ENCODE measurements at places on chromosomes 11 and 22. TPM values are rescaled to one million over a fixed set of nuclear protein-coding genes. Genes with fewer than 3 reads are reported as not detected.

- H3K27me3 ChIP-seq: peaks cover 32% of the 10 kb centered on the region
- no peak for DNase-seq
- H3K27ac ChIP-seq: no peak overlapping the region
- no peaks in the 10 kb centered on the region for H3K4me1 ChIP-seq
- no peak overlapping the region for H3K4me3 ChIP-seq
- H3K36me3 ChIP-seq: no peaks in the 10 kb centered on the region
These were observed 9.1 kb downstream of the SLN start for GRCh38 chr11:107702723-107703122.

- H3K4me3 ChIP-seq: no peak overlapping the region
- no peak for DNase-seq
- H3K4me1 ChIP-seq: no peaks in the 10 kb centered on the region
- no peaks in the 10 kb centered on the region for H3K27me3 ChIP-seq
- H3K27ac ChIP-seq: no peak overlapping the region
- H3K36me3 ChIP-seq: no peaks in the 10 kb centered on the region
These were observed 403.2 kb downstream of the NTM start for GRCh38 chr11:131773626-131774025.

- peaks cover 25% of the 10 kb centered on the region for H3K4me1 ChIP-seq
- peaks cover 47% of the 10 kb centered on the region for H3K27me3 ChIP-seq
- no peak overlapping the region for H3K4me3 ChIP-seq
- no peaks in the 10 kb centered on the region for H3K36me3 ChIP-seq
These were observed 6.8 kb upstream of the OR2AT4 start for GRCh38 chr11:75103380-75104026.

OR52A1 gene
- total RNA-seq: not detected

DNA sequence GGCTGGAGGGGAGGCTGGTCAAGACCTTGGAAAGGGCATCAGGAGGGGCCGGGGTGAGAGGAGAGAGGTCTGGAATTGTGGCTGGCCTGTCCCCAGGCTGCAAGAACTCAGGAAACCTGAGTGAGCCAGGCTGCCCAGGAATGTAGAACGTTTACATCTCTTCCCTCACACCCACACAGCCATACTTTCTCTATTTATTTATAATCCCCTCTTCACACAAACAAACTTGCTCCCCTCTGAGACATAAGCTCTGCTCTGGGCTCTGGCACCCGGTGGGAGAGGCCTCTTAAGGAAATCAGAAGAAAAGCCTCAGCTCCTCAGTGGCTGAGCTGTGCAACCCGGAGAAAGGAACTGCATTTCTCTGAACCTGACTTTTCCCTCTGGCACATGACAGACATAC is 5.5 kb downstream of the CHRDL2 start:
- H3K4me1 ChIP-seq: peaks cover 3% of the 10 kb centered on the region
- no peak overlapping the region for H3K27ac ChIP-seq
- no peaks in the 10 kb centered on the region for H3K36me3 ChIP-seq
- H3K4me3 ChIP-seq: no peak overlapping the region
- DNase-seq: no peak
- peaks cover 49% of the 10 kb centered on the region for H3K27me3 ChIP-seq

OLFML1 gene
- total RNA-seq: not detected

STIM1 gene
- 104 TPM for total RNA-seq

DNA sequence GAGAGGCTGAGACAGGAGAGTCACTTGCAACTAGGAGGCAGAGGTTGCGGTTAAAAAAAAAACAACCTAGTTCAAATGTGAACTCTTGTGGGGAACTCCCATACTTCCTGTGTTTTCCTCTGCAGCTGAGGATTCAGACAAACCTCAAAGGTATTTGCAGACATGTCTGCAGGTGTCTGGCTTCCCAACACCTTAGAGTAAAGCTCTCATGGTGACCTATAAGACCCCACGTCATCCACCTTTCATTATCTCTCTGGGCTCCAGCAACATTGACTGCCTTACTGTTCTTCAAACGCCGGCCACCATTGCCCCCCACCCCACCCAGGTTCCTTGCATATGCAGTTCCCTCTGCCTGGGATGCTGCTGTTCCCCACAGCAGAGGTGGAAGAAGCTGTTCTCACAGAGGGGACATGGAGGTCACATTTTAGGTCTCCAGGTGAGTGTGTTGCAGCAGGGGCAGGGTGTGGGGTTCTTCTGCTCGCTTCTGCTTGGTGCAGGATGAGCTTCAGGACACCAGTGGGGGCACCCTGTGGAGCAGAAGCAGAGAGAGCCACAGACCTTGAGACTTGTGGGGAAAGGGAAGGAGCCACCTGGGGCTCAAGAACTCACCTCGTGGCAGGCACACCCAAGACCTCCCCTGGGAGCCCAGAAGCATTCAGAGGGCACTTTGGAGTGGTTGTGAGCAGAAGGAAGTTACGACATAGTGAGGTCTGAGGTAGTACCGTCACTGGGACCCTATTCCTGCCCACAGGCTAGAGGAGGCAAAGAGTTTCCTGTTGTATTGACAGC is 203.2 kb downstream of the CSNK2A3 start:
- H3K27ac ChIP-seq: peak overlapping the region; percentile 36
- H3K27me3 ChIP-seq: no peaks in the 10 kb centered on the region
- H3K4me1 ChIP-seq: peaks cover 27% of the 10 kb centered on the region
- peaks cover 1% of the 10 kb centered on the region for H3K36me3 ChIP-seq
- peak; percentile 51 for DNase-seq

GRCh38 chr22:39350757-39351688 is 1.2 kb downstream of the SYNGR1 start:
- H3K4me3 ChIP-seq: peak overlapping the region; percentile 72
- no peak for DNase-seq
- H3K27ac ChIP-seq: peak overlapping the region; percentile 81
- H3K27me3 ChIP-seq: peaks cover 31% of the 10 kb centered on the region
- no peaks in the 10 kb centered on the region for H3K36me3 ChIP-seq

TBX10 gene
- not detected for total RNA-seq

DNA sequence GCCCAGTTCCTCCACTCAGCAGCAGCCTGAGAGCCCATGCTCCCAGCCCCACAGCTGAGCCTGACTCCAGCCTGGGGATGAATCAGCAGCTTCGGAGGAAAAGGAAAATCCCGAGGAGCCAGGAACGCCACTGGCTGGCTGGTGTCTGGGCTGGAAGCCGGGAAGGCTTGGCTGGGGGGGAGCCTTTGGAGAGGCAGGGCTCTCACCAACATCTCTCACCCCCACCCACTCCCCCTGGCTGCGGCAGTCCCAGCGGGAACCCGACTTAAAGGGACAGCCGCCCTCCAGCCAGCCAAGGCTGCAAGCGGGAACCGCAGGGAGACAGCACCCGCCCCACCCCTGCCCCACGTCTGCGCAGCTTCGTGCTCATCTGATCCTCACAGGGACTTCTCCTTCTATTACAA is 28.4 kb downstream of the KIAA0930 start:
- no peaks in the 10 kb centered on the region for H3K27me3 ChIP-seq

DNA sequence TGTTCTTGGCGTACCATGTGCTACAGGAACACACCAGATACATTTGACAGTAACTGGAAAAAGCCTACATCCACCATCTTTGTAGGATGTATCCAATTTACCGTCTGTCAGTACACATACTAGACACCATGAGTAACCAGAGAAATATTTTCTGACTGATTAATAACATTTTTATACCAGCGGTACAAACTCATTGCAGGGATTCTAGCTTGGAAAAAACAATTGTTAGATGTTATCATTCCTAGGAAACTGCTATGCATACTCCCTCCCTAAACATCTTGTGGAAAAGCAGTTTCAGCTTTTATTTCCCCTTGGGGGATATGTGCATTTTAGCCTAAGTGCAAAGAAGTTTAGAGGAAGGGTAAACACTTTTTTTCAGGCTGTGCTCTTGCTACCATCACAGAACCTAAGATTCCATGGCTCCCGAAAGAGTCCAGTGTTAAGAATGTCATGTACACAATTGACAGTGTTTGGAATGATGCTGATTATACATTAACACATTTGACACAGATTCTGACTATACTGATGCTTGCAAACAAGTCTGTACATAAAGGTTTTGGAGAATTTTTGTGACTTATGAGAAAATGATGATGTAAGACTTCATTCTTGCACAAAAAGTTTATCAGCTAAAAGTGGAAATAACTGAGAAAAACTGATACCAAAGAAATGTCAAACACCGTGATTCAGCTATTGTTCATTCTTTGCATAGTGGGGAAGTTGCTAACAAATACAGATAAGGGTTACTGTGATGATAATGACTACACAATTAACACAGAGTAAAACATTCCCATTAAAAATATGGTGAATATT is 23.7 kb downstream of the NCF4 start:
- peaks cover 4% of the 10 kb centered on the region for H3K27me3 ChIP-seq
- peaks cover 43% of the 10 kb centered on the region for H3K36me3 ChIP-seq
- peaks cover 30% of the 10 kb centered on the region for H3K4me1 ChIP-seq
- no peak overlapping the region for H3K4me3 ChIP-seq

DNA sequence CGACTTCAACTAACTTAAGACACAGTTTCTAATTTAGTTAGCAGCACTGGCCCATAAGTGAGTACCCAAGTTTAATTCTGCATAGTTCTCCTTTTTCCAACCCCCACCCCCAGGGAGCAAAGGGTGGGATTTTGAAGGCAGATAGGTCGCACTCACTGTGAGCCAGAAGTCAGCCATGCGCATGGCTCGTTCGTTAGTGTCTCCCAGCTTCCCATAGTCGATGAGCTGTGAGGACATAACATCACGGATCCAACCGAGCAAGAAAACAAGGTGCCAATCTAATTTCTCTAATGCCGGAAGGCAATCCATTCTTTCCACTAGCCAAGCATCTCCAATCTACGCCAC is 577 bp downstream of the MRPL17 start:
- H3K27ac ChIP-seq: peak overlapping the region; percentile 97
- H3K4me3 ChIP-seq: peak overlapping the region; percentile 97
- peaks cover 20% of the 10 kb centered on the region for H3K4me1 ChIP-seq

GRCh38 chr11:130592056-130592455 is 143.6 kb downstream of the ADAMTS15 start:
- no peak overlapping the region for H3K4me3 ChIP-seq
- no peak overlapping the region for H3K27ac ChIP-seq
- no peak for DNase-seq
- H3K4me1 ChIP-seq: no peaks in the 10 kb centered on the region
- no peaks in the 10 kb centered on the region for H3K36me3 ChIP-seq

DNA sequence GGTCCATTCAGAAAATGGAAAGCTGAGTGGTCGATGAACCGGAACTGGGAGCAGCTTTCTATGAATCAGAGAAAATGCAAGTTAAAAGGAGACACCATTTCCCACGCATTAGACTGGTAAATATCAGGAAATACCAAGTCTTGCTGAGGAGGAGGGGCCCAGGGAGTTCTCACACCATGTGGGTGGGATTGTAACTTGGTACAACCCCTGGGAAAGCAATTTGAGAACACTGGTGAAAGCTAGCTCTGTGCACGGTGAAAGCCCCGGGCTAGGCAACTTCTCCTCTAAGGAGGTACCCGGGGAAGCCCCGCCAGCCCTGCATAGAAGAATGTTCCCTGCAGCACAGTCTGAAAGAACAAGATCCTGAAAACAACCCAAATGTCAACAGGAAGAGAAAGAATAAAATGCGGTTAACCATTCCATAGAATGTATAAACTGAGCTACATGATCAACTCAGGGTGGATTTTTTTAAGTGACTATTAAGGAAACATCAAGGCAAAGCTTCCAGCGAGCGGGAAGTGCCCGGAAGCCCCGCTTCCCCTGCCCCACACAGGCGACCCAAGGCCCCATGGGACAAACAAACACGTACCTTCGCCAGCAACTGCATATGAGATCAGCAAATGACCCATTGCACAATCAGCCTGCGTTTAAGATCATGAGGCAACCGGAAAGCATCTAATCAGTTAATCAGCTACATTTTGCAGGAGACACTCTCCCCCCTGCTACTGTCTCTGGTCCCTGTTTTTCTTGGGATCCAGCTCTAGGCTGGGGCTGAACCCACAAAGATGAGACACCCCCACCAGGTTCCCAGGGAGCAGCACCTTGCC is 11.3 kb downstream of the SHANK2 start:
- peaks cover 7% of the 10 kb centered on the region for H3K27me3 ChIP-seq
- no peaks in the 10 kb centered on the region for H3K4me1 ChIP-seq

- no peaks in the 10 kb centered on the region for H3K36me3 ChIP-seq
- H3K4me3 ChIP-seq: no peak overlapping the region
- no peak overlapping the region for H3K27ac ChIP-seq
- H3K27me3 ChIP-seq: no peaks in the 10 kb centered on the region
These were observed 14.0 kb upstream of the KCTD14 start for GRCh38 chr11:78037056-78037455.

GRCh38 chr11:5808500-5809121 is at the start of gene OR52N2:
OR52N2 (plus strand) TSS chr11:5808924; CDS start chr11:5820336, 11,412 bp downstream.
- peaks cover 29% of the 10 kb centered on the region for H3K27me3 ChIP-seq
- H3K4me3 ChIP-seq: peak within 1 kb of the TSS; percentile 89
- H3K4me1 ChIP-seq: peaks cover 13% of the 10 kb centered on the region
- no peaks in the 10 kb centered on the region for H3K36me3 ChIP-seq

GRCh38 chr11:112293614-112294013 is 33.0 kb upstream of the PLET1 start:
- H3K4me1 ChIP-seq: peaks cover 50% of the 10 kb centered on the region
- no peak overlapping the region for H3K27ac ChIP-seq
- H3K36me3 ChIP-seq: peaks cover 11% of the 10 kb centered on the region

HEPN1 gene
- not detected for total RNA-seq

GRCh38 chr11:587546-587945 is 11.3 kb downstream of the PHRF1 start:
- DNase-seq: no peak
- peaks cover 53% of the 10 kb centered on the region for H3K36me3 ChIP-seq
- H3K27me3 ChIP-seq: no peaks in the 10 kb centered on the region
- H3K4me3 ChIP-seq: peak overlapping the region; percentile 72
- H3K27ac ChIP-seq: peak overlapping the region; percentile 100
- H3K4me1 ChIP-seq: peaks cover 40% of the 10 kb centered on the region

DNA sequence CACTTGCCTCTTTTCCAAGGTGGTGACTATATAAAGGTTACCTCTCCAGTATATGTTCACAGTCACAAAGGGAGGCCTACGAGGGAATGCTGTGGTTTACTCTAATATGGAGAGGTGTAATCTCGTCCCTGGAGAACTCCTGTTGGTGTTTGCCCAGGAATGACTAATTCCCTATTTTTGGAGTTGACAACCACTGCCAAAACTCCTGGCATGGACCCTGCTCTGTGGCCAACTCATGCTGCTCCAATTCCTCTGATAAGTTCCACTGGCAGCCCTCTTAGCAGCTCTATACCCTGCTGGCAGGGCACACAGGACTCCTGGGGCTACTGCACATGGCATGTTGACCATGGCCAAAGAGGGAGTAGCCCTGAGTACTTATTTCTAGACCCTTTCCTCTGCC is 418.7 kb upstream of the ANO5 start:
- H3K27ac ChIP-seq: no peak overlapping the region
- no peak overlapping the region for H3K4me3 ChIP-seq
- no peaks in the 10 kb centered on the region for H3K27me3 ChIP-seq
- no peaks in the 10 kb centered on the region for H3K36me3 ChIP-seq
- DNase-seq: no peak

GRCh38 chr11:107740271-107740670 is 28.4 kb upstream of the SLN start:
- H3K27ac ChIP-seq: no peak overlapping the region
- no peak overlapping the region for H3K4me3 ChIP-seq
- peaks cover 47% of the 10 kb centered on the region for H3K27me3 ChIP-seq
- H3K36me3 ChIP-seq: no peaks in the 10 kb centered on the region

DNA sequence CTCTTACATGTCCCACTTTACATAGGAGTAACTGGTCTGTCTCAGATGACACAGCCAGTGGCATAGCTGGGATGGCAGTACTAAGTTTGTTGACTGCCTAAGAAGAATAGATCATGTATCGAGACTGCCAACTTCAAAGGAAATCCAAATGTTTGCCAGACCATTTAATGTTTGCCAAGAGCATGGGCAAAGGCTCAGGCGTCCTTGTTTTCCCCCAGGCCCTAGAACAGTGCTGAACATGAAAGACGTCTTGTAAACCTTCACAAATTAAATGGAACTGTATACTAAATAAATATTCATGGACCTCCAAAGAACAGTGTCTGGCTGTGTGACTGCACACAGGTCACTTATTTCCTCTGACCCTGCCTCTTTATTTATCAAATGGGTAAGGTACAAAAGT is 234.7 kb upstream of the CCDC90B start:
- H3K36me3 ChIP-seq: no peaks in the 10 kb centered on the region
- H3K27ac ChIP-seq: no peak overlapping the region
- no peak for DNase-seq
- no peak overlapping the region for H3K4me3 ChIP-seq
- no peaks in the 10 kb centered on the region for H3K27me3 ChIP-seq
- peaks cover 2% of the 10 kb centered on the region for H3K4me1 ChIP-seq
